ENCODE measurements at places on chromosomes 4 and X. TPM values are rescaled to one million over a fixed set of nuclear protein-coding genes. Genes with fewer than 3 reads are reported as not detected.

Gene ZCCHC18
- 2.7 TPM for polyA plus RNA-seq

Gene PSAPL1
- polyA plus RNA-seq = not detected

Gene LPAR4
- 31.1 TPM for polyA plus RNA-seq

DNA sequence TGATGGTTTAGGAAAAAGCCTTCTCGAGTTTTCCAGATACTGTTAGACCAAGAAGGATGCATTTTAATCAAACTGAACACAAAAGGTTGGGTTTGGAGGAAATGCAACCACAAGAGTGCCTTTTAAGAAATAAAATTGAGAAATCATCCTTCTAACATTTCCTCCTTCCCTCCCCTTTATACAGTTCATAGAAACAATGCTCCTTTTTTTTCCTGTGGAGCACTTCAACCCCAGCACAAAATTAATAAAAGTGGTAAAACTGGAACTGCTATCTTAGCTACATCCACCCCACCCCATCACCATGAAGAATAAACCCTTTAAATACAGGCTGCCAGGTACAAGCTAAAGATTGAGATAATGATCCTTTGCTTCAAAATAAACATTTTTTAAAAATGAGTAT, 211.1 kb downstream of the RELL1 start:
- DNase-seq = no peak

DNA sequence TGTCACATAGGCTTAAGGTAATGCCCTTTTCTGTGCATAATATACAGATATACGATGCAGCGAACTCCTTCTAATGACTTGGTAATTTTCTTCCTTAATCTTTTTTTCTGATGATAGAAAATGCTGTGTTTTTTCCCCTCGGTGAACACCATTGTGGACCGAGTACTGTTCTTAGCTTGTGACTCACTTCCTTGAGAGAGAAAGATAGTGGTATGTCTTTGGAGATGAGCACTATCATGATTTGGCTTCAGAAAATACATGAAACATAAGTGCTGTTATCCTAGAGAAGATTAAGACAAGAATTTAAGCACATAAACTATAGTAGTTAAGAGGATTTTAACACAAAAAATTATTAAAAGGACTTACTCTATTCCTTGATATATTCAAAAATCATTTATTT, 63.9 kb downstream of the RS1 start:
- DNase-seq = no peak

- no peak for DNase-seq
Measured at GRCh38 chrX:141158084-141158483, 18.8 kb downstream of the LDOC1 start.

Measured in muscle of leg (tissue), 16 donors.